Cerebellar cortex (tissue), 1 donor: ENCODE measurements at places on chromosomes 5 and 9.

GRCh38 chr9:28120184-28120583 is 546.9 kb upstream of the C9orf72 start:
- DNase-seq = no peak

- DNase-seq = no peak
These were observed 116.0 kb downstream of the ARHGAP26 start for GRCh38 chr5:142886211-142886610.

- peak; percentile 44 for DNase-seq
These were observed 115.7 kb downstream of the TRIO start for GRCh38 chr5:14258840-14259239.

DNA sequence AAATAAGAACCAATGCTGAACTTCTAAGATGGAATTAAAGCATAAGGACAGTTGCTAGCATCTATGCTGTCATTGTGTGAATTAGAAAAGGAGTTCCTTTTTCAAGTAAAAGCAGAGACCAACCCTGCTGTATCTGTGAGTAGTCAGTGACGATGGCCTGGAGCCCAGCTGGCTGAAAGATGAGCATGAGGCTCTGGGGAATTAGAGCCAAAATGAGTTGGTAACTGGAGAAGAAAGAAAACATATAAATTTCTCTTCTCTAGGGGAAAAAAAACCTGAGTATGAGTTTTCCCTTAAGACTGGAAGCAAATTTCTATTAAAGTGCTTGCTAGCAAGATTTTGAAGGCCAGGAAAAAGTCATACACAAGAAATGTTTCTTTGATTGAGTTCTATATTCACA is 1.6 kb upstream of the SPZ1 start:
- DNase-seq = peak; percentile 2

- no peak for DNase-seq
These were observed 1.3 kb upstream of the OR13J1 start for GRCh38 chr9:35871545-35871944.

DNA sequence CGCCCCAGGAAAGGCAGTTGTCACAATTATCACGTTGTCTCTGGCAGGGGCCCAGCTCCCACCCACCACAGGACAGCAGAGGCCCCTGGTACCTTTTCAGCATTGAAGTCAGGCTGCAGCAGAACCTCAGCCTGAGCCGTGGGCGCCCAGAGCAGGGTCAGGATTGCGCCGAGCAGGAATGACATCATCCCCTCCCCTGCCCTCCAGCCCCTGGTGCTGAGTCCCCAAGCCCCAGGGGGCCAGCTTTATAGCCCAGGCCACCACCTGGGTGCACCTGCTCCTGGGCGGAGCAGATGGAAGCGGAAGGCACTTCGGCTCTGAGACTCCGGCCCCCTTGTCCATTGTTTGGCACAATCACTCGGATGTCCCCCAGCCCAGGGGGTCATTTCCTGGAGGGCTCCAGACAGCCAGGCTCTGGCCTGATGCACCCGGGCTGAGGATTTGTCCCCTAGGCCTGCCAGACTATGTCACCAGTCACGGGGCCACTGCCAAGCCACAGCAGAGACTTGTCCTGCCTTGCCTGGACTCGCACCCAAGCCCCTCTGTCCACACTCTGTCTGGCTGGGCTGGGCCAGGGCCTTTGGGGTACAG is at the start of gene LCN15:
Gene LCN15 (minus strand): TSS at position 218 of the 591 bp plus-strand sequence. CDS start 30 bp downstream, at position 188.
- no peak for DNase-seq

DNA sequence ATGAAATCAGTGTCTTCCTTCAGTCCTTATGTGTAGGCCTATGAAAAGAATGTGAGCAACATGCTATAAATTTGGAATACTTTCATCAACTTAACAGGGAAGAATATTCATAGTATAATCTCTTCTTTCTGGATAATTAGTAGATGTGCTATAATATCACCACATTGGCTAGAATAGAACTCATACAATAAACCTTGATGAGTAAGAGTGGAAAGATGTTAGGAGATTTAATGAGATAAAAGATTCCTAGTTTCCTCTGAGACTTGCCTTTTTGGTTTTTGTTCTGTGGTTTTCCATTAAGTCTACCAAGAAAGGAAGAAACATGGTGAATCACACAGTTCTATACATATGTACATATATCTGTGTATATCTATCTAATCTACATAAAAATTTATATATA is 301.8 kb upstream of the PRR16 start:
- DNase-seq = no peak

DNA sequence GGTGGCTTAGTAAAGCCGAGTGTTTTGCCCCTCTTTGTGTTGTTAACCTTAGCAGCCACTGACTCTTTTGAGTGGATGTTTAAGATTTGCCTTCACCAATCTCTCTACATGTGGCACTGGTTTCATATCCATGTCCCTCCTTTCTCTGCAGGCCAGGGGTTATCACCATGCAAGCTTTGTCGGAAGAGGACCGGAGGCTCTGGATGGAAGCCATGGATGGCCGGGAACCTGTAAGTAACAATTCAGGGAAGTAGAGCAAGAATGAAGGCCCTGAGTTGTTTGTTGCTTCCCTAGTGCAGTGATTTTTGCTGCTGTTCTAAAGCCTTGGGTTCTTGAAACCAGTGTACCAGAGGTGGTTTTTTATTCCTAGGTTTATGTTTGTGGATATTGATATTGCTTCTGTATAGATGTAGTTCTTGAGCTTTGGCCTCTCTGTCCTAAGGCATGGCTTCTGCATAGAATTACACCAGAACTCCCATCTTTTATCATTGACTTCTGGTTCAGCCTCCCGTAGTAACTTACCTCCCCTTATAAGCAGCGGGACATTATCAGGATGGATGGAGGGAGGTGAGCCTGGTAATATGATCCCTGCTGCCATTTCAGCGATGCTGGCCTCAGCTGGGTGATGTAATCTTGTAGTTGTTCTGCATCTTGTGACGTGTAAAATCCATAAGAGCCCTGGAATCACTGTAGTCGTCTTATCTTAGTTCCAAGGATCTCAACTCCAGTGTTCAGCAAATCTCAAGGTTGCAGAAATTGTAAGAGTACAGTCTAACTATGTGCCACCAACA is 161.9 kb downstream of the ARHGAP26 start:
- no peak for DNase-seq

DNA sequence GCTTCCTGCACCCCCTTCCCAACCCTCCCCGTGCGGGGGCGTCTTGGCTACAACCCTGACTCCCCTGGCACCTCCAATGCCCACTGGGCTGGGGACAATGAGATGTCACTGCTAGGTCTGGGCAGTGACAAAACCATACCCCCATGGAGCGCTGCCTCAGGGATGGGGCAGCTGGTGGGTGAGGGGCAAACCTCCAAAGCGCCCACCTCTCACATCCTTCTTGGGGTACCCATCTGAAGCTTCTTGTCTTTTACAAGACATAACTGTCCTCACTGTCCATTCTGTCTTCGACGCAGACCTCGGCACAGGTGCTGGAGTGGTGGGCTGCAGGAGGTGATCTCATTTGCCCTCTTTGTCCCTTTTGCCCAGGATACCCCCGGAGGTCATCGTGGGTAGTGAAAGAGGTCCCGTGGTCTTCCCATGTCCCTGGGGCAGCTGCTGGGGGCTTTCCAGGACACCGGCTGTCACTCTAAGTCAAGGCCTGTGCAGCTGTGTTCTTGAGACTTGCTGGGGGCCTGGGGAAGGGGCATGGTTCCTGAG is 27.8 kb upstream of the CSF1R start:
- no peak for DNase-seq

DNA sequence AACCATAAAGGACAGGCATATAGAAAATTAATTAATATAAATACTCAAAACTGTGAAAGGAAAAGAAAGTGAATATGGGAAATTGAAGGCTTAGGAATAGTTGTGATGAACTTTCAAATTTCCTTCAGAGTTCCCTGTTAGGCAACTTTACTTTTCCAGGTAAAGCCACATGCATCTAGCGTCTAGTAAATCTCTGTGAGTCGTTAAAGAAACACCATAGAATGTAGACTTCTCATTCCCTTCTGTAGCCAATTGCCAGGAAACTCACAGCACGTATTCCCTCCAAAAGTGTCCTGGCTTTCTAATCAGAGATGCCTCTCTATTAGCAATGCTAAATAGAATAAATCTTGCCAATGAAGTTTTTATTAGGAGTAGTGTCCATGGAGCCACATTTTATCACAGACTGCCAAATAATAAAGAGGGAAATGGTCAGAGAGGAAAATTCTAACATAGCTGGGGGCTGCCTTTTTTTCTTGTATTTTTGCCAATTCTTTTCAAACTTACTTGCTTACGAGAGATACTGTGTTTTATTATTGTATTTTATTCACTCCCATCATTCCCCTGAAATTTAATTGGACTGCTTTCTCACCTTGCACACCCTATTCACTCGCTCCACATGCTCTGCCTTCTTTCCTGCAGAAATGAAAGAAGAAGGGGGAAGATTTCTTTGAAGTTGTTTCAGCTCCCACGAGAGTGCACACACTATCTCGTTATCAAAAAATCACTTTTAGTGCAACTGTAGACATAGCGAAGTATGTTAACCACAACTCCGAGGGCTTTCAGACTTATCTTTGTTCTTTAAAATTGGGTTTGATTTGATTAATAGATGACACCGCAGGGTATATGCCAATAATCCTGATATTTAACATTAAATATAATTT is 439.0 kb downstream of the CSNK1G3 start:
- no peak for DNase-seq

GRCh38 chr9:11709567-11709966 is 983.6 kb upstream of the TYRP1 start:
- DNase-seq = no peak

GRCh38 chr9:117815315-117815714 is 111.1 kb downstream of the TLR4 start:
- DNase-seq = no peak

- DNase-seq = no peak
These were observed 6.1 kb downstream of the SCAI start for GRCh38 chr9:125137200-125137599.

DNA sequence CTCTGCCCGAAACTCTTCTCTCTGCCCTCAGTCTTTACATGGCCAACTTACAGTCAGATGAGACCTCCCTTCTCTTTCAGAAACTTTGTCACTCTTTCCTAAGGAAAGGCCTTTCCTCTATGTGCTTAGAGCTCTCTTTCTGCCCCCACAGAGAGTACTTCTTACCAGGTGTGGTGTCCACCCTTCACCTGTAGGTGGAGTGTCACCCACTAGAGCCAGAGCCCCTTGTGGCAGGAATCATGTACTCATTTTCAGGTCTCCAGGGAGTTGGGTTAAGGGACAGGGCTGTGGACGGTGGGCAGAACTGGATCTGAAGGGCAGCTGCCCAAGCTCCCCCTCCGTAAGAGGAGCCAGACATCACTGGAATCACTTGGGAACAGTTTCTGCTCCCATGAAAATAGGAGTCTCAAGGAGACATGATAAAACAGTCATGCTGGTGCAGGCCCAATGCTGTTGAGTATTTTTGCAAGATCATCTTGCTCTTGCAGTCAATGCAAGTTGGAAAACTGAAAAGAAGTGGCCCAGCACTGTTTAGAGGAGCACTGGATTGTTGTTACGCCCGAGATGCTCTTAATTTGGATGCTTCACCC is 436.7 kb downstream of the ZSWIM6 start:
- DNase-seq = peak; percentile 35

GRCh38 chr9:89608641-89609335 is 4.0 kb downstream of the GADD45G start:
- DNase-seq = peak; percentile 58

DNA sequence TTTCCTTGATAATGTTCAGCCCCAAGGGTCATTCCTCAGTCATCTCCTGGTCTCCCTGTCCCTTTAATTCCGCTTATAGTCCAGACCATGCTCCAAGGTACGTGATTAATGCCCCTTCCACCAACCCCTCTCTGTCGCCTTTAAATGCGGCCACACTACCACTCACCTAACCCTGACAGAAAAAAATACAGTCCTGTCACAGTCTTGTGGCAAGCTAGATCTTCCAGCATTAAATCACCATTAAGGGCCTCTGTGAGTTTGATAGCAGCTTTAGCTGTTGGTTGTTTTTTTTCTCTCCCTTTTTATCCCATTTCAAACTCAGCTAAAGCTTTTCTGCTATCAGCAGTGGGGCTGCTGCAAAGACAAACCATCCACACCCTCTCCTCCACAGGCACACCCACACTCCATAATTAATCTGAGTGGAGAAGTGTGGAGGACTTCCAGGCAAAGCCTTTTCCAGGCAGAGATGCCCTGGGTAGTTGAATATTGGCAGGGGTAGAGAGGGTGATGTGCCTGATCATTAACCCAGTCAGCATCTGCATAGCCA is 522.7 kb upstream of the CLINT1 start:
- DNase-seq = no peak

GRCh38 chr5:181190711-181191525 is 14.1 kb downstream of the TRIM7 start:
- DNase-seq = peak; percentile 53
